ENCODE measurements at places on chromosomes 7 and 10.

DNA sequence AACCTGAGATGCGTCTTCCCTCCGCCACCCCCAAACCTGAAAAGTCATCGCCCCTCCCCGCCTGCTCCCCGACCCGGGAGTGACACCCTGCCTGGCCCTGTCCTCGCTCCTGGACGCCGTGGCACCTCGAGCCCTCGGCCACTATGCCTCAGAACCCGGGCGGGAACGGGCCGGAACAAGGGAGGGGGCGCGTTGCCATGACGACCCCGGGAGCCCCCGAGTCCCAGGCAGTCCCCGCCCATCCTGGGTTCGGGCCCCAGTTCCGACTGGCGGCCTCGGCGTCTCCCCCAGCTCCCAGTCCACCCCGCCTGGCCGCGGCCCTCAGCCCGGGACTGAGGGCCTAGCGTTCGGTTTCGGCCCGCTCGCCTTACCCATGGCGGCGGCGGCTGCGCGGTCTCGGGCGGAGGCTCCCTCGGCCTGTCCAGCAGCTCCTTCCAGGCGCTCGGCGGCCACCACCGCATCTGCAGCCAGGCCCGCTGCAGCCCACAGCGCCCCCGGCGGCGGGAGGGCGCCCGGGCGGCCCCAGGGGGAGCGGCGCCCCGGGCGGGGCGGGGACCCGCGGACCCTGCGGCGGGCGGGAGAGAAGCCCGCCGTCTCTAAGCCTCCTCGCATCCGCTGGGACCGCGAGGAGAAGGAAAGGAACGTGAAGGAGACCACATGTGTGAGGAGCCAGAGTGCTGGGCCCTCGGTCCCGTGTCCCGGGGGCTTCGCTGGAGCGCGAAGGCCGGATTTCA, at the start of gene RUFY2:
Gene RUFY2 (minus strand): TSS at position 463 of the 734 bp plus-strand sequence. CDS start 88 bp downstream, at position 375.
- DNase-seq = peak; percentile 83

GRCh38 chr7:7099584-7100014, 82.7 kb upstream of the C1GALT1 start:
- DNase-seq = peak; percentile 93

- DNase-seq = peak; percentile 79
These were observed 14.6 kb downstream of the IFIT3 start for GRCh38 chr10:89342206-89342958.

DNA sequence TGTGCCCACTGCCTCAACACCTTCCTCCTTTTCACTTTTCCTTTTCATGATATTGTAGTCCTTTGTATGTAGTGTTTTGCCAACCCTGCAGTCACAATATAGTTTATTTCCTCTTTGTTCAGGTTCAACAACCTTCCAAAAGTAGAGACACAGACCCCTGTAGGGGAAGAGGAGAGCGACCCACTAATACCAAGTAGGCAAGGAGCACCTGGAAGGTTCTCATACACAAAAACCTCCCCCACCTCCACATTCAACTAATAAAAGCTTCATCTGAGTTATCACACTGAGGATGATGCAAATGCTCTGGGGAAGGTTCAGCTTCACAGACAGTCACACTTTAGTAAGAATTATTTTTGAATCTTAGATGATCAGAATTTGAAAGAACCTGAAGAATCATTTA, 41.6 kb downstream of the PIK3AP1 start:
- DNase-seq = no peak

- DNase-seq = no peak
These were observed 156.2 kb upstream of the LYZL1 start for GRCh38 chr10:29132551-29133111.

GRCh38 chr7:138033241-138033640, 31.4 kb upstream of the CREB3L2 start:
- DNase-seq = no peak

DNA sequence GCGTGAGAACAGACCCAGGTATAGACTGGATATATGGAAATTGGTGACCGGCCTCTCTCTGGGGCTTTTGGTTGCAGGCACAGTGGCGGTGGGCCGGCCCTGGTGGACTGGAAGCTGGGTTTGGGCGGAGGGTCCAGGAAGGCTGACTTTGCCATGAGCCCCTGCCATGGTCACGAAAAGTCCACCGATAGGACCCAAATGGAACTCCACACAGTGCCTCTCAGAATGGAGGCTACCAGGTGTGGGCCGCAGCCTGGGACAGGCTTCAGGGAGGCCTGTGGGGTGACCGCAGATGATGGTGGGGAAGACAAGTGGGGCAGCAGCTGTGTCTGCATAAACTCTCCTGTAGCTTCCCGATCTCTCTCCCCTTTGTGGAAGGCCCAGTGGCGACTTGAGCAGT, 123.2 kb downstream of the DNAJB6 start:
- DNase-seq = no peak

- peak; percentile 26 for DNase-seq
These were observed 101.2 kb downstream of the MPP7 start for GRCh38 chr10:28201410-28202400.

GRCh38 chr10:13993169-13993568, 337.6 kb downstream of the FRMD4A start:
- peak; percentile 85 for DNase-seq

DNA sequence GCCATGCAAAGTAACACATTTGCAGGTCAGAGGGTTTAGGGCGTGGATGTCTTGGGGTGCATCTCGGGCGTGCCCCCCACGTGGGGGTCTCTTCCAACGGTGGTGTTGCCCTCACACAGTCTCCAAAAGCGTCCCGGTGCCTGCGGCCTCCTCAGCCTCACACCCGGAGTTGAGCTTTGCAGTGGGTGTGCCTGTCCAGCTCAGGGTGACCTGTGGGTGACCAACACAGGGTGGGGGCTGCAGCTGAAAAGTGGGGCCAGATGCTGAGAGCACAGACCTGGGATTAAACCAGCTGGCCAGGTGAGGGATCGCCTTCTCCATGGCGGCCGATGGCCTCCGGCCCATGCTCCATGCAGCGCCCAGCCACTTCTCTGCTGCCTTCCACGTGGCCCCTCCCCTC, 63.1 kb downstream of the PWWP2B start:
- no peak for DNase-seq

DNA sequence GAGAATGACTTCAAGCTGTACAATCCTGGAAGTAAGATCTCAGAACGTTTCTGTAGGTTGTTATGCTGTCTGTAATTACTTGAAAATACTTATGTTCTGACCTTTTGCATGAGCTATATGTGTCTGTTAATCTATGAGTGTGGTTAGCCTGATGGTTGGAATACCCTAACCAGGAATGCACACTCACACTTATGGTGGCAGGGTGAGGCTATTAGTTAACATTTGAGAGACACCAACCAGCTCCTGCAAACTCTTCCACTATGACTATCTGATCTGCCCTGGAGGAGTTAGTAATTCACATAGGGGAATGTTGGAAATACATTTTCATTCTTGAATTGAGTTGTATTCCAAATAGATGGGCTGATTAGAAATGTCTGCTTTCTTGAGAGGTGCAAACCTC, 450.3 kb downstream of the INHBA start:
- DNase-seq = peak; percentile 44

DNA sequence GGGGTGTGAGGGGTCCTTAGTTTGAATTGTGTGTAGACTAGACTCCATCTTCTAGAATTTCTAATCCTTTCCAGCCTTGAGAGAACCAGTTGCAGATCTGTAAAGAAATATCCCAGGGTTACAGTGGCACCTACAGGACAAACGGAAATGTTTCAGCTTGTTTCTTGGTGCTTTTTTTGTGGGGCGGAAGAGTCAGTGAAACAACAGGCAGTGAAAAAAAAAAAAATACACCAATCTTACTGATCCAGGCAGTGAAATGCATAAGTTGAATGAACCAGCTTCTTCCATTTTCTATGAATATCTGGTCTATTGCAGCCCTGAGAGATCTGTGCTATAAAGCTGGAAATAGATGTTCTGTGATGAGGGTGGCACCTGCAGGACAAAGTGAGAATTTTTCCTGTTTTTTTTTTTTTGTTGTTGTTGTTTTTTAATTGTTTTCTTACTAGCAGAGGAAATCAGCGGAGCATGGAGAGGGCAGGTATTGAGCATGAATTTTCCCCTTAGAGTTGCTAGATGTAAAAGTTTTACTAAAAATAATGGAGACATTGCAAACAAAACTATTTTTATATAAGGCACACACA, 81.9 kb upstream of the DYNC1I1 start:
- DNase-seq = peak; percentile 38

- no peak for DNase-seq
These were observed 163.0 kb downstream of the FGFR2 start for GRCh38 chr10:121435099-121435875.

- DNase-seq = no peak
These were observed 10.4 kb downstream of the TM9SF3 start for GRCh38 chr10:96576277-96576980.
